Foreskin fibroblast (primary cell): ENCODE measurements at places on chromosomes 11 and 22.

DNA sequence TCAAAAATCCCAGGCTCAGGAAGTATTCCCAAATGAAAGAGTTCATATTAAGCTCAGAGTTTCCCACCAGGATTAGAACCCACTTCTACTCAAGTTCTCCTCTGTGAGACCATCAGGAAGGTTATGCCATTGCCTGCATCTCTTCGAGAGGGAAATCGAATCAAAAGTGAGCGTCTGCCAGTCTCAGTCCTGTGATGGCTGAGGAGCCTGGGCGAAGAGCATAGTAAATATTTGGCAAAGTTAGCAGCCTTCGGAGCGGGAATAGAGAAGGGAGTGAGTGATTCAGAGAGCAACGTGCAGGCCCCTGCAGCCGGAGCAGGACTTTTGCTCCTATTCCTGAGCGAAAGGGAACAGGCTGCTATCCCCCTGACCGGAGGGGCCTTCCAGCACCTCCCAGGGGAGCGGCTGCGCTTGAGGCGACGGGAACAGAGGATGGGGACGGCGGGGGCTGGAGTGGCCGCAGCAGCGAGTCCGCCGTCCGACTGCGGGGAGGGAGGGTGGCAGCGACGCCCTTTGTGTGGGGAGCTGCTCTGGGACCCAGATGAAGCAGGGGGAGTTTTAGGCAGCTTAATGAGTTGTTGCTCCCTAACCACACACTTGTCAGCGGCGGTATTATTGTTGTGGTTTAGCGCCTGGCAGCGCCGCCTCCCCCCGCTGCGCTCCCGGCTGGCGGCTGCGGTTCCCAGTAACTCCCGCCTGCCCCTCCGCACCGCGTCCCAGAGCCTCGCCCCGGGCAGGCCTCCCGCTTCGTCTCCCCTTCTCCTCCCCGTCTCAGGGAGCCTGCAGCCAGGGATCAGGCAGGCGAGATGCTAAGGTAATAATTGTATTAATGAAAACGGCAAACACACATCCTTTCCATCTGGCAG lies 21.7 kb upstream of the NRGN start:
- DNase-seq: peak; percentile 56

DNA sequence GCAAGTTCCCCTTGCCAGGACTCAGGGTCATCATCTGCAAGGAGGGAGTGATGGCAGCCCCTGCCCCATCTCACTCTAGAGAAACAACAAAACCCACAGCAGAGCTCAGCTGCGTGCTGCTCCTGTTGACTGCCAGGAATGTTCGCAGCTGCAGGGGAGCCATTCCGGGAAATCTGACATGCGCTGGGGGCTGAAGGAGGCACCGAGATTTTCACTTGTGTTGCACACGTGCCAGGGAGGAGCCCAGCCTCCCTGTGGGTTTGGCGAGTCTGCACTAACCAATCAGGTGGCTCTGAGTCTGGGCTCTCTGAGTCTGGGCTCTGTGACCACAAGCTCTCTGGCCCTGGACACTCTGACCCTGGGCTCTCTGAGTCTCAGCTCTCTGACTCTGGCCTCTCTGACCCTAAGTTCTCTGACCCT lies 10.5 kb downstream of the FGF3 start:
- peak; percentile 38 for DNase-seq

- DNase-seq: peak; percentile 97
These were observed 96.3 kb downstream of the SWAP70 start for GRCh38 chr11:9760193-9760575.

- no peak for DNase-seq
These were observed 322.1 kb upstream of the MPPED2 start for GRCh38 chr11:30908272-30908671.

- no peak for DNase-seq
These were observed 154.9 kb upstream of the DDI1 start for GRCh38 chr11:103881584-103881983.

- DNase-seq: no peak
These were observed 217.4 kb downstream of the SBF2 start for GRCh38 chr11:10076458-10077141.

DNA sequence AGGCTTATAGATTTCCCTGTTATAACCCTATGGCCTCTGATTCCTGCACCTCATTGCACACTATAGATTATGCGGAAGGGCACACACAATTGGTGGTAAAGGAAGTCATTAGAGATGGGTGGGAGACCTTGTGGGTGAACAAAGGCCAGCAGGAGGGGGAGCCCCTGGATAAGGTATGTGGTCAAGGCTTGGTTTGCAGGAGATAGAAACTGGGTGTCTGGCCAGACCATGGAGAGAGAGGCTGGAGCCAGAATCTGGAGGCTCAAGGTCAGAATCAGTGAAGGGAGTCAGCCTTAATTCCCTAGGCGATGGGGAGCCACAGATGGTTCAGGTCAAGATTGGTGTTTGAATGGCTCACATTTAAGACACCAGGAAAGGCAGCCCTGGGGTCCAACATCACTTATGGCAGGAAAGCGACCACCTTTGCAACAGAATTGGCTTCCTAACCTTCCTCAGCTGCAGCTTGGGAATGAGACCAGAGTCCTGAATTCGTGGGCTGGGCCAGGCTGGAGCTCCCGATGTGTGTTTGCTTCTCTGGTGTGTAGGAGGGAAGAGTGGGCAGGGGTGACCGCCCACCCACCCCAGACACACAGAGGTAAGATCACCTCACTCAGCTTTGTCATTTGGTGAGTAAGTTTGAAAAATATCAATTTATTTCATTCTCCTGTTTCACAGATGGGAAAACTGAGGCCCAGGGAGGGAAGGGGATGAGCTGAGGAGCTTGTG lies 22.7 kb upstream of the SCUBE1 start:
- no peak for DNase-seq

GRCh38 chr11:131065435-131066413 lies 149.4 kb upstream of the SNX19 start:
- DNase-seq: no peak

DNA sequence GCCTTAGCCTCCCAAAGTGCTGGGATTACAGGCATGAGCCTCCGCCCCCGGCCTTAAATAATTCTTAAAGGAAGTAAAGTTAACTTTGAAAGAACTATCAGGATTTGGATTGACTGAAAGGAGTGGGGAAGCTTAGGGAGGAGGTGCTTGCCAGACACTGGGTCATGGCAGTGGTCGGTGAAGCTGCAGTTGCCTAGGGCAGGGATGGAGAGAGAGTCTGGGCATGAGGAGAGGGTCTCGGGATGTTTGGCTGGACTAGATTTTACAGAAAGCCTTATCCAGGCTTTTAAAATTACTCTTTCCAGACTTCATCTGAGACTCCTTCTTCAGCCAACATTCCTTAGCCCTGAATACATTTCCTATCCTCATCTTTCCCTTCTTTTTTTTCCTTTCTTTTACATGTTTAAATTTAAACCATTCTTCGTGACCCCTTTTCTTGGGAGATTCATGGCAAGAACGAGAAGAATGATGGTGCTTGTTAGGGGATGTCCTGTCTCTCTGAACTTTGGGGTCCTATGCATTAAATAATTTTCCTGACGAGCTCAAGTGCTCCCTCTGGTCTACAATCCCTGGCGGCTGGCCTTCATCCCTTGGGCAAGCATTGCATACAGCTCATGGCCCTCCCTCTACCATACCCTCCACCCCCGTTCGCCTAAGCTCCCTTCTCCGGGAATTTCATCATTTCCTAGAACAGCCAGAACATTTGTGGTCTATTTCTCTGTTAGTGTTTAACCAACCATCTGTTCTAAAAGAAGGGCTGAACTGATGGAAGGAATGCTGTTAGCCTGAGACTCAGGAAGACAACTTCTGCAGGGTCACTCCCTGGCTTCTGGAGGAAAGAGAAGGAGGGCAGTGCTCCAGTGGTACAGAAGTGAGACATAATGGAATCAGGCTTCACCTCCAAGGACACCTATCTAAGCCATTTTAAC lies at the start of gene NNMT:
Gene NNMT, plus strand, starts transcription at position 724 of the 929 bp plus-strand sequence. Its CDS starts 158 bp downstream, at position 882.
- peak; percentile 97 for DNase-seq

DNA sequence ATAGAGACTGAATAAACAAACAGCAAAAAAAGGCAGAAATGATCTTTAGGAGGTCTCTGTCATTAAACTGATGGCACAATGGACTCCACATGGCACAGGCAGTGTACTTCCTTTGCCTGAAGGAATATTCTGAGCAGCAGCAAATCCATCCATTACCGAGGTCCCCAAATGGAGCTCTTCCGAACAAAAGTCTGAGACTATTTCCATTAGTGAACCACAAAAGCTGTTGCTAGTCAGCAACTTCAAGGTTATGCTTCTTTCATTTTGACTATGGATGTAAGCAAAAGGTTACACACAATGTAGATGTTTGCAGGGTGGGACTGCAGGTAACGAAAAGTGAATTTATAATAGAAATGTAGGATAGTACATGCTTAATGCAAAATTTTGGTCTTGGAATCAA lies 14.5 kb downstream of the NARS2 start:
- DNase-seq: no peak

GRCh38 chr11:121800731-121801393 lies 315.2 kb downstream of the BLID start:
- DNase-seq: no peak

DNA sequence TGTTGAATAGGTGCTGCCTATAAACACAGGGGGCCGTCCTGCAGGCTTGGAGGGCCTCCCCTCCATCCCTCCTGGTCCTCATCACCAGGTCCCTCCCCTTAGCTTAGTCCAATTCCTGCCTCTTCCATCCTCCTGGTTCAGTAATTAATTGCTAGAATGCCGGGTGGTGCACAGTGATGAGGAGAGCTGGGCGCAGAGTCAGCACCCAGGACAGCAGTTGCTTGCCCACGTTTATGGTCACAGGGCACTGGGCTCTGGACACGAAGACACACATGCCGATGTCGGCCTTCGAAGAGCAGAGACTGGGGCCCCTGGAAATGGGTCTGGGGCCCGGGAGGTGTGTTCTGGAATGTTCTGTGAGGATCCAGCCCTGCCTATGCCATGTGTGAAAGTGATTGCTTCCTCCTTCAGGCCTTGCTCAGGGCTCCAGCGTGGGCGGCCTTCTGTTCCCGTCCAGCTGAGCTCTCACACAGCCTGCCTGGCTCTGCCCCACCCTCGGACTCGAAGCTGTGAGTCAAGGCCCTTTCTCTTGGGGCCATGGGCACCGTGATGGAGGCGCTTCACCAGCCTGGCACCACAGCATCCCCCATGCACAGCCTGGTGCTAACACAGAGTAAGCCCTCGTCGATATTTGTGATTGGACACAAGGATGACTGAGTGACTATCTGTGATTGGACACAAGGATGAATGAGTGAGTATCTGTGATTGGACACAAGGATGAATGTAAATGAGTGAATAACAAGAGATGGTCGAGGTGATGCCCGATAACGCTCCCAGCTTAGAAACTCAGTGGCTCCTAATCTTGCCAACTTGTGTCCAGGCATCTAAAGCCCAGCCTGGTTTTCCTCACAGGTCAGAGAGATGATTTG lies 884.7 kb downstream of the BRD1 start:
- DNase-seq: no peak

GRCh38 chr11:60951904-60952741 lies at the start of gene SLC15A3:
Gene SLC15A3, minus strand, starts transcription at chr11:60952176. Its CDS starts 625 bp downstream, at chr11:60951551.
- peak; percentile 46 for DNase-seq

DNA sequence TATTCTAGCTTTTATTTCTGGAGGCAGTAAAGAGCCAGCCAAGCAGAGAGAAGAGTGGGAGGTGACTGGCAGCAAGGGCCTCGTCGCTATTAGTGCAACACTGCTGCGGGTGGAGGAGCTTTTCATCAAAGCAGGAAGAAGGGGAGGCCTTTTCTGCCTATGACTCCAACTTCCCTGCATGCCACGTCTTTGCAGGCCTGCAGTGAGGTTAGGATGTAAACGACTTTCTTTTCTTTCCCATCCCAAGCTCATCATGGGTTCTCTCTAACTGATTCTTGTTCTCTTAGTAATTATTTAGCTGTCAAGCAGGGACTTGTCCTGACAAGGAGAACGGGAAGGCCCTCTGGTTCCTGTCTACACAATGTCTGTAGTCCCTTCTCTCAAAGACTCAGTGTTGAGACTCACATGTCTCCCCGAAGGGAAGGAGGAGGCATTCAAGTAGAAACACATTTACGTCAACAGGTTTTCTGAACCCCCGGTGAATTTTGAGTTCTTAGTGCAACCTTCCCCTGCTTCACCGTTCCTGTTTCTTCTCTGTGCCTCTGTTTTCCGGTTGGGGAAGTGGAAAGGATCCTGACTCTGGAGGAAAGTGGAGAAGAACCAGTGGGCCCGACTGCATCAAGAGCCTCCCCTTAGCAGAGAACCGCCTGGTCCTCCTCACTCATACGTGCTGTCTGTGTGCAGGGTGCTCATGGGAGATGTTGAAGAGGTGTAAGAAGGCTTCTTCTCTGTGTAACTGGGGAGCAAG lies 56.9 kb downstream of the PACS1 start:
- peak; percentile 86 for DNase-seq

DNA sequence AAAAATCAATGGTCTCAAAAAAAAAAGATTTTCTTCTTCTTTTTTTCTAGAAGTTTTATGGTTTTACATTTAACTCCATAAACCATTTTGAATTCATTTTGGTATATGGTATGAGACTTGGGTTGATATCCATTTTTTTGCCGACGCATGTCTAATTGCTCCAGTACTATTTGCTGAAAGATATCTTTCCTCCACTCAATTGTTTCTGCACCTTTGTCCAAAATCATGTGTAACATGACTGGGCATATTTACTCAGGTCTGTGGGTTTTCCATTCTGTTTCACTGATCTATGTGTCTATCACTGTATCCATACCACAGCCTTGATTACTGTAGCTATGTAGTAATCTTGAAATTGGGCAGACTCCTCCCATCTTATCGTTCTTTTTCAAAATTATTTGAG lies 15.6 kb upstream of the SCARF2 start:
- no peak for DNase-seq

GRCh38 chr22:49736538-49736937 lies 91.1 kb downstream of the BRD1 start:
- no peak for DNase-seq
